Activated T-cell treated with anti-CD3 and anti-CD28 coated beads, Interleukin-2, amount 50 U/mL, for 1 hour (primary cell): ENCODE measurements at places on chromosomes 4 and X.

DNA sequence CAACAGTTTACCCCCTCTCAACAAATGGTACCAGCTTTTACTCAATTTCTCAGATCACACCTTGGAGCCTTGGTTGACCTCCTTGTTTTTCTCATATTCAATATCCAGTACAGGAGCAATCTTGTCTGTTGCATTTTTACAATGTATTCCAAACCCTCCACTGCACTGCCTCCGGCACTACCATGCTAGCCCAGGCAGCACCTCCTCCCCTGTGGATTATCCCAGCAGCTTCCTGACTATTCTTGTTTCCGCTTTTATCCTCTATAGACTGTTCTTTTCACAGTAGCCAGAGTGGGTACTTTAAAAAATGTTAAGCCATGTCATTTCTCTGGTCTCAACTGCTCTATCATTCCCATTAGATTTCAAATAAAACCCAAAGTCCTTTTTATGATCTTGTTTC is 253.4 kb upstream of the GPRIN3 start:
- DNase-seq, result no peak

GRCh38 chrX:150508451-150509367 is 59.7 kb upstream of the MTM1 start:
- DNase-seq, result no peak

GRCh38 chrX:48914593-48915493 is 3.4 kb upstream of the SLC35A2 start:
- DNase-seq, result no peak

- DNase-seq, result no peak
Observed at GRCh38 chr4:107603430-107603829, 116.6 kb downstream of the PAPSS1 start.
